ENCODE measurements at places on chromosomes 7 and 10.

DNA sequence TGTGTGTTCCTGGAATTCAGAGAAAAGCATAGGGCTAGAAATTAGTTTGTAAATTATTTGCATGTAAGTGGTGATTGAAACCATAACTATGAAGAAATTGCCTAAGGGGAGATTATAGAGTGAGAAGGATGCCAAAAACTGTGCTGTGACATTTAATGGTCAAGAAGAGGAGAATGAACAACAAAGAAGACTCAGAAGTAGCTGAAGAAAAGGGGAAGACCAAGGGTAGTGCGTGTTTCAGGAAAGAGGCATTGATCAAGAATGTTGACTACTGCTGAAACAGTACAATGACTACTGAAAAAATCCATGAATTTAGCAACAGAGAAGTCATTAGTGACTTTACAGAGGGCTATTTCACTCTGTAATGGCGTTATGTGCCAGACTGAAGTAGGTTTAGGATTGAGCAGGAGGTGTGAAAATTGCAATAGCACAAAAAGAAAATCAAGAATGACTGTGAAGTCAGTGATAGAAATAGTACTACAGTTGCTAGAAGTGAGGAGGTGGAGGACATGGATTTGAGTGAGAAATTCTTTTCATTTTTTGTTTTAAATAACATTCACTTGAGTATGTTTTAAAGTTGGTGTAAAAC, 28.9 kb upstream of the SAMD9L start:
- DNase-seq, result no peak

DNA sequence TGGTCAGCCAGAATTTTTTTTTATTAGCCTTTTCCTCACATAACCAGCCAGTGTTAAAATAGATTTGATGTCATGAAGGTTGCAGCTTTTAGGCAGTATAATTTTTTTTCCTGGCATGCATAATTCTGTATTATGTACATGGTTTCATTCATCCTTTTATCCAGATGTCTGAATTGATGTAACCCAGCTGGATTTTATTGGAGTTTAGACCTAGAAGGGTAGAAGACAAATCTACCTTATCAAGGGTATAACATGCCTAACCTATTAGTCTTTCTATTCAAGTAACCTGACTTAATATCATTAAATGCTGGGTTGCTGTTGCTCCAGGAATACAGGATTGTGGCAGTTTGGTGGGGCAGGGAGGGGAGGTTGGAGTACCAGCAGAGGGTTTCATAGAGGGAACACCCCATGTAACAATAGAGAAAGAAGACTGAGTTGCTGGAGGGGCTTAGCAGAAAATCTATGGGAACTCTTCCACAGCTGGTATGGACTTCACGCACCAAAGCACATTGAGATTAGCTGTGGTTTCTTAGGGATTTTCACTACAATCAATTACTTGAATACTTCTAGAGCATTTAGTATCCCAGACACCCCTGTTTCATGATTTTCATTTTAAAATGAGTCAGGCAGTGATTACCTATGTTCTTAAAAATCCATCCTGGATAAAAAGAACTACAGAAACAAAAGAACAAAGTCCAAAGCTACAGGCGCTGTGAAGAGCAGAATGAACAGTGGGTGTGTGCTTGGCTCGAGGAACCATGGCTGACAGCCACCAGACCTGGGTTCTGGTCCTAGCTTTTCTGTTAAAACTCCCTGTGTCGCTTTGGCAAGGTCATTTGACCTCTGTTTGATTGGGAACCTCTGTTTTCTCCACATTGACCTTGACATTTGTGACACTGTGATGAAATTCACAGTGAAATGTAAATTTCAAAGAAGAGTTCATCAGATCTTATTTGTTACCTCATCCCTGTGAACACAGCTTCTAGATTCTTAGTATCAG, 93.5 kb downstream of the CREM start:
- DNase-seq, result no peak

- no peak for DNase-seq
Observed at GRCh38 chr7:11714676-11715075, 117.3 kb downstream of the THSD7A start.

GRCh38 chr10:96585736-96586418, 935 bp downstream of the TM9SF3 start:
- no peak for DNase-seq

DNA sequence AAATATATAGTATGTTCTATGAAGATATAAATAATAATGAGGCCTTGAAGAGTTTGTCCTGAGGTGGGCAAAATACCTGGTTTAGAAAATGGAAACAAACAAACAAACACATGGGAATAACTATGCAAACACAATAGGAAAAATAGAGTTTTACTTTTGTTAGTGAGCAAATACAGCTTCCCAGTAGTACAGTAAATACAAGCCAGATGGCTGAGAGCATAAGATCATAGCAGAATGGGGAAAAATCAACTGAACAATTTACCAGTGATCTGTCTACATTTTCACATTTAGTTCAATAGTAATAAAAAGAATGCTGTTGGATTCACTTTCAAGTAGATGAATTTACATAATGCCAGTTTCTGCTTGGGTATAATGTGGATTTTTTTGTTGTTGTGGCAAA, 45.1 kb downstream of the ADD3 start:
- DNase-seq, result no peak

DNA sequence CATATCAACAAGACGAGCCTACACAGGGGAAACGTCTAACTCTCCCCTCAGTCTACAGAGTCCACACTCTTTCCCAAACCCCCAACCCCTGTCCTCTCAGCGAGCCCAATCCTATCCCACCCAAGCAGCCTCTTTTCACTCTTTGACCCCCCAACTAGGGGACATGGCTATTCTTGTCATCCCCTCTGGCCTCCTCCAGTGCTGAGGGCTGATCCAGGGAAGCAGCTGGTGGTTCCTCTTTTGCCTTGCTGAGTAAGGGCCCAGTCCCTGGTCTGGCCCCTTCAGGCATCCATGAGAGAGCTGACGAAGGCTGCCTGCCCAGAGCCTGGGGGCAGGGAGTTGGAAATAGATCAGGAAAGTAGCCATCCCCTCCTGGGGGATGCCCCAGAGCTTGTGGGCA, 6.4 kb downstream of the NOBOX start:
- DNase-seq, result no peak

- no peak for DNase-seq
Observed at GRCh38 chr7:78760620-78761355, 692.7 kb downstream of the MAGI2 start.

DNA sequence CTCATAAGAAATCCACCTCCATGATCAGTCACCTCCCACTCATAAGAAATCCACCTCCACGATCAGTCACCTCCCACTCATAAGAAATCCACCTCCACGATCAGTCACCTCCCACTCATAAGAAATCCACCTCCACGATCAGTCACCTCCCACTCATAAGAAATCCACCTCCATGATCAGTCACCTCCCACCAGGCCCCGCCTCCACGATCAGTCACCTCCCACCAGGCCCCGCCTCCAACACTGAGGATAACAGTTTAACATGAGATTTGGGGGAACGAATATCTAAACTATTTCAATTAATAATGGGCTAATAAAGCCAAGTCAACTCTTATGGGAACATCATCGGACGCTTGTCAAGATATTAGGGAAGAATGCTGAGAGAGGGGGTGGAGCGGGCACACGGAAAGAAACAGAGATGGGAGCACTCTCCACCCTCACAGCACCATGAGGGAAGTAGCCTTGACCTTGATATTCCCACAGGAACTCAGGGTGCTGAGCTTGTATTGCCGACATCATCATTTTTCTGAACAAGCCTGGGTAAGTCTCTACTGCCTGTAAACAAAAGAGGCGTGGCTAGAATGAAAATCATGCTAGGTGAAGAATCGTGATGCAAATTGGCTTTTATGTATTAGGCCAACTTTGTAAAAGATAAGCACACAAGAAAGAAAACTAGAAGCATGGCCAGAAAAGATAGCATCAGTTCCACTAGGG, 303.5 kb upstream of the KLF6 start:
- no peak for DNase-seq

GRCh38 chr10:128498378-128498730, 372.1 kb upstream of the MKI67 start:
- no peak for DNase-seq

GRCh38 chr10:66747451-66747850, 178.4 kb upstream of the LRRTM3 start:
- DNase-seq, result no peak

DNA sequence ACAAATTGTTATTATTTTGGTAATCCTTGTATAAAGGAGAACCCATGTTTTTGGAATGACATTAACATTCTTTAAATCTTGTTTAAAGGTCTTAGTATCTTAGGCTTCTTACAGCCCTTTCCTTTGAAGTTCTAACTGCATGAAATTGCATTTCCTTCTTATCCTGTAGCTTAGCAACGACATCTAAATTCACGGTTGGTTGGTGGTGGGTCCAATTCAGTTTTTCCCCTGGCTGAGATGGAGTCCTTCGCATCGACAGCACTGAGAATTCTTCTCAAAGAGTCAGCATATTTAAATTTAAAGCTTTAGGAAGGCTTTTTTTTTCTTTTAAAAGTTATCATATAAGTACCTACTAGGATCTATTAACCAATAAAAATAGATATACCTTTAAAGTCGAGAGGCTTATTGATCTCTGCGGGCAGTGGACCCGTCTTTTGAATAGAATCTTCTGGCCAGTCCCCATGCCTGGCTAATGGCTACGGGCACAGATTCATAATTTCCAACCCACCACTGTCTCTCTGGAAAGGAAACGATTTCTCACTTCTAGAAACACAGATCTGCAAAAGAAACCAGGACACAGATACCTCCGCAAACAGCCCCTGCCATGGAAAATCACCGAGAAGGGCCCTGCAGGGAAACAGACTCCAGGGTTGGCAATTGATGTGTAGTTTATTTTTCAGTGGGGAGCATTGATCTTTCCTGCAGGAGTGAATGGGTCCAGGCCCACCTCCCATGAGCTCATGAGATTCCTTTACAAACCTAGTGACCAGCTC, 63.4 kb downstream of the RAMP3 start:
- DNase-seq, result no peak

GRCh38 chr10:6218692-6219493, 16.2 kb downstream of the PFKFB3 start:
- no peak for DNase-seq

DNA sequence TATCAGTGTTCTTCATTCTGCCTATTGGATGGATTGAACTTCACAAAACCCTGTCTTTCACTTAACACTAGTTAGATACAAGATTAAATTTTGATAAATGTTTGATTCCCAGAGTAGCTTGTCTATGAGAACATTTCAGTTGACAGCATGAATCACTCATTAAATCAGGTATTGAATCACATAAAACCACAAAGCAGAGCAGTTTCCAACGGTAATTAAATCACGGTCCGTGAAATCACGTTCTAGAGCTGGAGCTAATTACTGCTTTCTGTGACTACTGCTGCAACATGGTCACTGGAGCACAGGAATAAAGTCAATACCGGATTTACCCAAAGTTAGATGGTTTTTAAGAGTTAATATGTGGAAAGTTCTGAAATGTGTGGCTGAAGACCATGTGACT, 257.8 kb upstream of the PCDH15 start:
- DNase-seq, result no peak

- no peak for DNase-seq
Observed at GRCh38 chr10:49498425-49498824, 40.5 kb downstream of the ERCC6 start.

DNA sequence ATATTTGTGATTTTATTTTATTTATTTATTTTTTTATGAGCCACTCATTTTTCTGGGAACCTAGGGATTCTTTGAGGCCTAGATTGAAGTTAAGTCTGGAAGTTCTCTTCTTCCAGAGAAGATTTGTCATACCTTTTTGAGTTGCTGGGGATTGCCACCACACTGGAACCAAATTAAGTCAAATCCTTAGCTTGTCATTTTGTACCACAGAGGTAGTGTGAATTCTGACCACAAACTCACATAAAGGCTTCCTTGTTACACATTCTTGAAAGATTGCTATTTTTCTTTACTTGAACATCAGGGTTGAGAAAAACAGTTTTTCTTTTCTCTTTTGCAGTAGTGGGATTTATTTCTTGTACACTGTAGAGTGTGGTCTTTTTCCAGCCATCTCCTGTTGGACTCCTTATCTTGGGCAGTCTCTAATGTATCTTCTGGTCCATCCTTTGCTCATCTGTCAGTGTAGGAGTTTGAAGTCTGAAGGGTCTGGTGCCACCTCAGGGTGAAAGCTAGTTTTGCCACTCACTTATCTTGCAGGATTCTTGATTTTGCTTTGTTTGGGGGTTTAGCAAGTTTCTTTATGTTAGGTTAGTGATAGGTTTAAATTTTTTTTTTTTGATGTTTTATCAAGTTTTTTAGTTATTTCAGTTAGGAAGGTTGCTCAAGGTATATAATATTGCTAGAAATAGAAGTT, 24.8 kb downstream of the PCBD1 start:
- no peak for DNase-seq

GRCh38 chr10:5959581-5960069, 17.7 kb downstream of the IL15RA start:
- peak; percentile 58 for DNase-seq

DNA sequence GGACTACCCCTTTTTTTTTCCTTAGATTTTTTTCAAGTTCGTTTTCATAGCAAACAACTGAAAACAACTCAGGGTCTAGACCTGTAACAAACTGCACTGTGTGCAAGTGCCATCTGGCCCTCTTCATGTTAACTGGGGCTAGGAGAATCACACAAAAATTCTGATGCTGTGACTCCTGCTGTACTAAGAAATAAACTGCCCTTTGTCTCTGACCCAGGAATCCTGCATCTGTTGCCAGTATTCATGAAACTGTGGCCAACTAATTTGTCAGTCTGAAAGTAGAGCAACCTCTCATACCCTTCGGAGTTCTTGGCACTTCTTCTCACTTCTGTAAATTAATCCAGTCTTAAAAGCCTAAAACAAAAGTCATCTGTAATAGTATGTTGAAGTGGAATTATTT, 218.4 kb upstream of the PCDH15 start:
- no peak for DNase-seq

- DNase-seq, result no peak
Observed at GRCh38 chr7:138602451-138602850, 98.7 kb downstream of the SVOPL start.

GRCh38 chr10:128178302-128178958, 52.2 kb upstream of the MKI67 start:
- no peak for DNase-seq

DNA sequence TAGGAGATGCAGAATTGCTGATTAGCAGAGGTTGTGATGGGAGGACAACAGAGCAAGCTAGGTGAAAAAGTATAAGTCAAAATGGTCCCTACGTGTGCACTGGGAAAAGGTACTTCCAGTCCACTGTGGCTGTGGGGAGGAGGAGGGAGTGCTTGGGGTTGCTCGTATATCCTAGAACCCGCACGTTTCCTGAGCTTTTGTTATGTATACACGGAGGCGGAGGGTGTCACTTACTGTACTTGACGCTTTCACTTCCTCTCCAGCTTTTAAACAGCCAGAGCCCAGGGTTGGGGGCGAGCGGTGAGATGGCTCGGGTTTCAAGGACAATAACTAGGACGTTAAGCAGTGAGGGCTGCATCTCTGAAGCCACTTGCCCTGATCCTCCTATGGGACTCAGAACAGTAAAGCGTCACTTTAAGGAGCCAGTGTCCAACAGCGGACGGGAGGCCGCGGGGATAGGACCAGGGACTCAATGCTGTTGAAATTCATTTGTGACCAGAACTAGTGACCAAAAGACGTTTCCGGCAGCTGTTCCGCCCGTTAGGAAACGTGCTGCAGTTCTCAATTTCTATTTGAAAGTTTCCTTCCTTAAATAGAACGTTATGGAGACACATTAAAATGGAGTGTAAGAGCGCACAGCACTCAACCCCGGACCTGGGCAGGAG, 985 bp upstream of the ETV1 start:
- DNase-seq, result peak; percentile 62

All from aorta (tissue), 5 donors.